A673 (cell line): ENCODE measurements at places on chromosomes 3 and 15.

- no peak overlapping the region for H3K4me3 ChIP-seq
- no peaks in the 10 kb centered on the region for H3K36me3 ChIP-seq
- no peak overlapping the region for H3K27ac ChIP-seq
Measured at GRCh38 chr3:38960953-38961622, 90.7 kb downstream of the SCN11A start.

GRCh38 chr15:59199626-59200465, 6.8 kb upstream of the LDHAL6B start:
- H3K4me1 ChIP-seq = peaks cover 6% of the 10 kb centered on the region
- peak; percentile 63 for DNase-seq
- H3K4me3 ChIP-seq = no peak overlapping the region
- no peaks in the 10 kb centered on the region for H3K27me3 ChIP-seq
- H3K27ac ChIP-seq = no peak overlapping the region

GRCh38 chr3:55128225-55128823, 200.5 kb upstream of the LRTM1 start:
- H3K27me3 ChIP-seq = no peaks in the 10 kb centered on the region
- no peaks in the 10 kb centered on the region for H3K36me3 ChIP-seq
- no peaks in the 10 kb centered on the region for H3K4me1 ChIP-seq
- no peak overlapping the region for H3K4me3 ChIP-seq

DNA sequence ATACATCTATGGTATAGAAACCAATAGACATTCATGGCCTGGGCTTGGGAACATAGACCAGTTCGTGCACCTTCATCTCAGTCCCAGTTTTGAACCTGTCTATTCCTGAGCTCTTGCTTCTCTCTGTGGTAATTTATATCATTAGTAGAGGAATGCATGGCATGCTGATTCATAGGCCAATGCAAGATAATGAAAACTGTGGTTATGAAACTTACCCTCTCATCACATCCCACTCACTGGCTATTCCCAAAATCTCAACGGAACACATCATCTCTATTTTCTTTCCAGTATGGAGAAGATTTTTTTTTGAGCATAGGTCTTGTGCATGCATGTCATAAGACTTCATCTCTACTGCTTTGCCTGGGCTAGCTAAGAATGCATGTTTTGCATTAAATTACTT, 18.7 kb upstream of the P2RY12 start:
- H3K27ac ChIP-seq = no peak overlapping the region
- no peak for DNase-seq
- H3K4me1 ChIP-seq = no peaks in the 10 kb centered on the region

DNA sequence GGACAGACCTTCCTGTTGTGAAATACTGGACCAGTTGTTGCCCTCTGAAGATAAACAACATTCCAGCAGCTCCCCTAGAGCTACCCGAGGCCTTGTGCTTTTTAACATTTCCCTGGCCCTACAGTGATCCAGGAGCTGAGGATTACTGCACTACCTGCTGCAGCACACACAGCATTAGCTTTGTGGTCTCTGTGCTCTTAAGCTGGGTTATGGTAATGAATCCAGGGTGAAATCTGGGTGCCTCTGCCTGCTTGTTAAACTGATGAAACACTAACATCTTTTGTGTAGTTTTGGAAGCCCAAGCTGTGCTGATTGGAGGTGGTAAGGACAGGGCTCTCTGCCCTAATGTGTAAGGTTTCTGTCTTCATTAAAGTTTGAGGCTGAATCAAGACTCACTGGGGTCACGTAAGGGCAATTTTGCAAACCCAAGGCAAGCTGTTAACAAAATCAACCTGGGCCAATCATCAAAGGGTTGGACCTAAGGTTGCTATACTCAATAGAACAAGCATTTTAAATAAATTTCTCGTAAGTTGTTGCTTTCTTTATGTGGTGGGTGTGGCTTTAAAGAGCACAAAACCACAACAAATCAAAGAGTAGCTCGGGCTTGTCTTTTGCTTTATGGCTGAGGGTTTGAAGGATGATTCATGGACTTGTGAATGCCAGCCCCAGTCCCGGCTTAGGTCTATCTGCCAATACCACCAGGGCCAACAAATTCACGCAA, 183.9 kb downstream of the TPRG1 start:
- H3K4me3 ChIP-seq = no peak overlapping the region
- no peak for DNase-seq
- no peaks in the 10 kb centered on the region for H3K27me3 ChIP-seq
- peaks cover 16% of the 10 kb centered on the region for H3K4me1 ChIP-seq
- peak overlapping the region; percentile 11 for H3K27ac ChIP-seq

DNA sequence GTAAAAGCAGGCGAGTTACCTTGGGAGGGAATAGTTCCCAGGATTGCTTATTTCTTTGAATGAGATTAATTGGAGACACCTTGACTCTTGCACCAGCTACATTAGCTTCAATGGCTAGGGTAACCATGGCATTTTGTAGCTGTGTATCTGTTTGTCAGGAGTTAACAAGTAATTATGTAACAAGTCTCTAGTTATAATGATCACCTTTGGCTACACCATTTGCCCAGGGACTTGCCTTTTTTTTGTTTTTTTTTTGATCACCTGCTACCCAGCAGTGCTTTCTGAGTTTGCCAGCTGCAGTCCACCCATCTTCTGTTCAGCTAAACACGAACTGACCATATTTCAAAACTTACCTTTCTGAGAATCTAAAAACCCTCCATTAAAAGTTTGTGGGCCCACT, 2.2 kb downstream of the MED12L start:
- H3K36me3 ChIP-seq = no peaks in the 10 kb centered on the region
- peaks cover 40% of the 10 kb centered on the region for H3K27me3 ChIP-seq
